Tibial nerve (tissue), 4 donors: ENCODE measurements at places on chromosomes 3 and 15.
A peak's percentile ranks its signal among the peaks of the same experiment; 100 is the strongest.

DNA sequence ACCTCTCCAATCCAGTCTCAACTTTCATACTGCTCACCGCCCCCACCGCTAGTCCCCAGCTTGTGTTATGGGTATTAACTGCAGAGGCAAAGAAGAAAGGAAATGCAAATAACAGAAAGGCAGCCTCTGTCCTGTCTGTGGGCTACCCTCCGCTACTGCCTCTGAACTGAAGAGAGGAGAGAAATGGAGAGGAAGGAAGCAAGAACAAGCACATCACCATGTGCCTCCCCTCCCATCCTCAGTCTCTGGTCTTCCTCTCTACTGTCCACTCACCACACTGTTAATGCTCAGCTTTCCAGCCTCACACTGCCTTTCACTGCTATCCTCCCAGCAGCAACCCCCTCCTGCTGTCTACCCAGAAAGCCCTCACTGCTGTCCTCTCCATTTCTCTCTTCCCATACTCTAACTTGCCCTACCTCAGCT is 139.0 kb upstream of the SLC2A2 start:
- no peak for DNase-seq

DNA sequence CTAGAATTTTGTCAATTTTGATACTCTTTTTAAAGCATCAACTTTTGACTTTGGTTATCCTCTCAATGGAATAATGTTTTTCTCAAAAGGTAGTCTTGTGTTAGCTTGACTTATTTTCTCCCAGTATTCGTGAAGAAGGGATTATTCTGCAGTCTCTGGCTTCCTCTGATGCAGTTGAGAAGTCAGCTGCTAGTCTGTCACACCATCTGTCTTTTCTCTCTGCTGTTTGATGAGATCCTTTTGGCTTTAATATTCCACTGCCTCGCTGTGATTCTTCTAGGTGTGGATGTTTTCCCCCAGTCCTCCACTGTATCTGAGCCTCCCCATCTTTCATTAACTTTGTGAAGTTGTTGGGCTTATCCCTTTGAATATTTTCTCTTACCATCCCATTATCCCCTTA is 141.0 kb downstream of the WDR72 start:
- DNase-seq: no peak

DNA sequence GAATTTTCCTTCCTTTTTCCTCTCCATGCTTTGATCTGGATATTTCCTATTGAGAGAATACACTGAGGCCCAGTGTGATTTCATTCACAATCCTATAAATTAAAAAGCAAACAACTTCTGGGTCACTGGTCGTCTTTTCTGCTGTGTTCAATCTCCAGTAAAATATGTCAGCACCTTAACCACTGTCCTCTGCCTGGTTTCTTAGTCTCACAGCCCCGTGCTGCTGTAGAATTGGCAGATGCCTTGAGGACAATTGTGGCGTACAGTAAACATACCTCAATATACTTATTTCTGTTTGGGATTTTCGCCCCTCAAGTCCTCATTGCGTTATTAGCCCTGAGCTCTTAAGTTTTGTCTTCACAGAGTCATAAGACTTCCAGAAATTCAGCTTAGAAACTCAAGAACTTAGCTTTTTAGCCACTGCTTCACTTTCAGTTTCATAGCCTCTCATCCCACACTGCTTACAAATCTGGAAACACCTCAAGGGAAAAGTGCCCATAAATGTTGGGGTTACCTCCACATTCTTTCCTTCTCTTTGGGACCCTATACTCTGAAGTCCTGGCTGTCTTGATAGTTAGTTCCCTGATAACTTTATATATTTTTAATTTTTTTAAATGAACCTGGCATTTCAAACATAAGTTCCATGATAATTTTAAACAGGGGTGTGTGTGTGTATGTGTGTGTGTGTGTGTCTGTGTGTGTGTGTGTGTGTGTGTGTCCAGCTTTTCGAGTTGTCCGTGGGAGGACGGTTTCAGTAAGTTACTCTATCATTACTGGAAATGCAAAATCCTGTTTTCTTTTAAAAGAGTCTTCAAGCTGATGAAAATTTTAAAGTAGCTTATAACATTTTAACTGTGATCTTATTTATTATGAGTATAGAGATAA is 238.4 kb upstream of the CTDSPL start:
- DNase-seq: no peak

GRCh38 chr15:90580099-90580498 is 50.4 kb downstream of the CRTC3 start:
- DNase-seq: no peak

- DNase-seq: no peak
Measured at GRCh38 chr15:96969732-96970710, 639.5 kb downstream of the NR2F2 start.

- DNase-seq: no peak
Measured at GRCh38 chr3:161268601-161269000, 47.5 kb downstream of the NMD3 start.

GRCh38 chr3:53089511-53089910 is 40.7 kb downstream of the RFT1 start:
- DNase-seq: no peak

DNA sequence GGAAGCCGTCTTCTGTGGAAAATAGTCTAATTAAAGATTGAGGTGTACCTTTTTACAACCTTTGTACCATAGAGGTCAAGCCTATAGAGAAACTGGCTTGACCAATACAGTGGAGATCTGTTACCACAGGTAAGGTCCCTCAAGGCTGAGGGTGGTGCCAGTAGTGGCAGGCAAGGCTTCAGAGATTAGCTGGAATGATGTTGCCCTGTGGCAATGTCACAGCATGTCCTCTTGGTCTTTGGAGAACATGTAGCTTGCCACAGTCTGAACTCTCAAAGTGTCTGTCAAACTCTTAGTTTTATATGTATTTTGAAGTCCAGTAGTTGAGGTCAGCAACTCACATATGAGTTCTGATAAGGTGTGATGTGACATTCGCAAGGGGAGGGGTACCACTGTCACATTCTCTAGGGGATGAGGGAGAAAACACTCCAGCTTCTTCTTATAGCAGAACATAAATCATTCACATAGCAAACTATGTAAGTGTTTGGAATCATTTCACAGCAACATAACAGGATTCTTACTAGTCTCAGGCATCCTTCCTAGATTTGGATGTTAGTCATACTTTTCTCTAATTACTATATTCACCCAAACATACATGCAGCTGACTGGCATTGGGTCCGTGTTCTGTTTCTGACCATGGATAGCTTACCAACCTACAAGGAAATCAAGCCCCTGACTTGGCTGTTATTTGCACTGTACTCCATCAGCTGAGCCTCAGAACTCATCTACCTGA is 173.6 kb downstream of the UBE2E2 start:
- no peak for DNase-seq

- DNase-seq: no peak
Measured at GRCh38 chr15:55003965-55004873, 192.5 kb downstream of the RSL24D1 start.

DNA sequence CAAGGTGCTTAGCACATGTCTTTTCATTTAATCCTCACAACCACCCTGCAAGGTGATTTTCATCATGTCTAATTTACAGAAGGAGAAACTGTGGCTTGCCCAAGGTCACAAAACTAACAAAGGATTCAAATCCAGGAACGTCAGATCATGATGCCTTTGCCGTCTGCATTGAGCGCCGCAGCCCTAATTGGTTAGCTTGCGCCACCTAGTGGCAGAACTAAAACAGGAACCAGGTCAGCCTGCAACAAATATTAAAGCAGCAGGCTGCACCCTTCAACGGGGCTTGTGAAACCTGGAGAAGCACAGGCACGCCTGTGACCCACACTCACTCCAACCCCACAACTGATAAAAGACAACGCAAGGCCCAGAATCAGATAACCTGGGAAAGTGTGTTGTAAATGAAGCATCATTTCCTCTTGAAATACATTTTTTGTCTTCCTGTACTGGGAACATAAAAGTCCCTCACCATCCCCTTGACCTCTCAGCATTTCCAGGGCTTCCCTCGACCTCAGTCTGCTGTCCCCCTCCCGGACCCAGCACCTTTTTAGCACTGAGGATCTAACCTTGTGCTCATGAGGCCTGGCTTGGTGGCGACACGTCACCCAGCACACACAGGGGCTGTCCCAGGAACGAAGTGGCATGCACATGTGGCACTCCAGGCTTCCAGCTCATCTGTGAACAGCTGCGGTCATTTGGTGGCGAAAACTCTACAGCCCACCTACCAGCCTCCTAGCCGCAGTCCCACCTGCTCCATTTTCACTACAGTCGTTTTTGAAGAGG is 17.3 kb downstream of the DPH3 start:
- peak; percentile 92 for DNase-seq

DNA sequence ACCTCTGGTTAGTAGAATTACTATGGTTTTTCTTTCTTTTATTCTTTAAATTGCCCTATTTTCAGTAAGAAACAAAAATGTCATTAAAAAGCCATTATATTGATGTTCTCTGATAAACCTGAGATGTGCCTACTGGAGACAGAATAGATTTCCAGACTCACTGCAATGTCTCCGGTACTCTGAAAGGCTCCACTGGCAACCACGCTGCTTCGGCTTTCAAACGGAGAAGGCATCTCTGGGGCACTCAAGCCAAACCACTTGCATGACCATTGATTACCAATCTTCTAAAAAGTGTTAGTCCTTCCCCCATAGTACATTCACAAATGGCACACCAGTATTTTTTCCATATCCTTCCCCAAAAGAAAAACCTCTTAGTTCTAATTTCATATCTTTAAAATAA is 82.6 kb downstream of the CBLB start:
- DNase-seq: no peak

GRCh38 chr3:129327510-129327909 is 48.8 kb downstream of the HMCES start:
- DNase-seq: no peak

GRCh38 chr3:58580826-58581327 is 3.7 kb upstream of the FAM107A start:
- no peak for DNase-seq

GRCh38 chr15:83653639-83654378 is at the start of gene ADAMTSL3:
TSS of gene ADAMTSL3 (plus strand) at chr15:83654123. CDS start at chr15:83655762, 1,639 bp downstream.
- no peak for DNase-seq

GRCh38 chr3:184737641-184738505 is 26.0 kb upstream of the MAGEF1 start:
- no peak for DNase-seq

- DNase-seq: no peak
Measured at GRCh38 chr3:23096041-23096440, 107.1 kb upstream of the UBE2E2 start.

DNA sequence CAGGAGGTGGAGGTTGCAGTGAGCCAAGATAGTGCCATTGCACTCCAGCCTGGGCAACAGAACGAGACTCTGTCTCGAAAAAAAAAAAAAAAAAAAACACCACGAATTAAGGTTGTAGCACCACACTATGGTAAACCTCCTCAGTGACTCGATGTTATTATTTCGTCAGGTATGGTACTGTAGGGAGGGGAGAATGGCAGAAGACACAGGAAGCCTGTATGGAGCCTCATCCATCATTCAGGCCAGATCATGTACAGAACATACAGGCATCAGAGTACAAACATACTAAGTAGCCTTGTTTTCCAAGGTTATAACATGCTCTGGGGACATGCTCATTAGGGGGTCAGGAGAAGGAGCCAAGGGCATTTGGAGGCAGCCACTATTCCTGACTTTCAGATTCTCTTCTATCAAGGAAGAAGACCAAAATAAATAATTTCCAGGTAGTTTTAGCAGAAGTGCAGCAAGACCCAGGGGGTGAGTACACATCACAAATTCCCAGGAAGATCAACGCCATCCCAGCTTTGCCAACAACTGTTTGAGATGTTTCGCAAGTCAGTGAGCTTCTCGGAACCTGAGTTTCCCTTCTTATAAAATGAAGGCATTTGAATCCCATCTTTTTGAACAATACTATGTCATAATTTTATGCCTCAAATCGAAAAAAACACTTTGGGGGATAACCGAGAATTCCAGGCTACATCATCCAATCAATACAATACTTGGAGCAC is 79.8 kb downstream of the FOXP1 start:
- DNase-seq: no peak

DNA sequence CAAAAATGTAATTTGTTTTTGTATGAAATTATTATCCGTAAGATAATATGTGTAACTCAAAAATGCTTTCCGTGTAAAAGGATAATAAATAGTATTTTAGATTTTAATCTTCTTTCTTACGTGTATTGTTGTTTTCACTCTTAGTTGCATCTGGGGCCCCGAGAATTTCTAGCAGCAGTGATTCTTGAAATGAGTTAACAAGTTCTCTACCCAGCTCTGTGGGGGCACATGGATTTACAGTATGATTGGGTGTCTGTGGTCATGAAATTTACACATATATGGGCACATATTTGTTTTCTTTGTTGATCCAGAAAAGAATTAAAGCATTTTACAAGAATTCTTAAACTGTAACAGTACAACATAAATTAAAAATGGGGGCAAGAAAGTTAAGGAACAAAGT is 145.9 kb upstream of the LRRFIP2 start:
- DNase-seq: no peak

DNA sequence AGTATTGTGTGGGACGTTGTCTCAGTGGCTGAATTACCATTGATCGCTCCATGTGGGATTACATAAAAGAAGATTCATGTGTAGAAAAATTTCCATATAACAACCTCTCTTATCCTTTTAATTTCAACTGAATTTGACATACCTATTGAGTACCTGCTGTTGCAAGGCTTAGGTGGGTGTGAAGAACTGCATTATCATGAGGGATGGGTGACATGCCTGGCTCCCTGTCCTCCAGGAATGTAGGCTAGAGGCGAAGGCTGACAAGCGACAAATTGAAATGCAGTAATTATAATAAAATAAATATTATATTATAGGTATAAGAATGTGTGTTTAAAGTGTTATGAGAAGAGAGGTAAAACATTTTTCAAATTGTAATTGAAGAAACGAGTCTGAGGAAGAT is 52.7 kb upstream of the SPESP1 start:
- DNase-seq: no peak
